Left kidney (tissue), 8 donors: ENCODE measurements at places on chromosomes 7 and 10. TPM values are rescaled to one million over a fixed set of nuclear protein-coding genes. Genes with fewer than 3 reads are reported as not detected.

VIM gene
- 1,231 TPM for polyA plus RNA-seq

OR2F2 gene
- not detected for polyA plus RNA-seq

POLL gene
- polyA plus RNA-seq, result 39.9 TPM

SNX8 gene
- 38.8 TPM for polyA plus RNA-seq

COL13A1 gene
- 25.8 TPM for polyA plus RNA-seq

ZNF239 gene
- polyA plus RNA-seq, result 15.9 TPM

HIPK2 gene
- polyA plus RNA-seq, result 107 TPM

ASB4 gene
- polyA plus RNA-seq, result 0.10 TPM

SH3PXD2A gene
- polyA plus RNA-seq, result 32.0 TPM

TFPI2 gene
- 10.3 TPM for polyA plus RNA-seq

LYZL2 gene
- not detected for polyA plus RNA-seq

EBF3 gene
- polyA plus RNA-seq, result 2.7 TPM

SYT15 gene
- polyA plus RNA-seq, result 15.0 TPM

TRIL gene
- polyA plus RNA-seq, result 51.3 TPM

ANKRD30A gene
- polyA plus RNA-seq, result not detected

NCF1 gene
- polyA plus RNA-seq, result 1.2 TPM

ASB15 gene
- polyA plus RNA-seq, result 2.5 TPM

PRSS2 gene
- polyA plus RNA-seq, result not detected

ADRA2A gene
- 2.9 TPM for polyA plus RNA-seq

ADIRF gene
- 8.9 TPM for polyA plus RNA-seq

SPDYE6 gene
- polyA plus RNA-seq, result 6.3 TPM

SEC61G gene
- 179 TPM for polyA plus RNA-seq

DYNC1I1 gene
- polyA plus RNA-seq, result 0.98 TPM

CYTH3 gene
- 35.4 TPM for polyA plus RNA-seq

CD36 gene
- 32.9 TPM for polyA plus RNA-seq

CCDC3 gene
- polyA plus RNA-seq, result 14.2 TPM

GNAT3 gene
- polyA plus RNA-seq, result not detected

CRTAC1 gene
- 24.7 TPM for polyA plus RNA-seq

THSD7A gene
- polyA plus RNA-seq, result 86.9 TPM

DDX56 gene
- 112 TPM for polyA plus RNA-seq

CALHM1 gene
- polyA plus RNA-seq, result 0.05 TPM

SEMA3A gene
- polyA plus RNA-seq, result 14.5 TPM
